Vagina (tissue), 2 donors: ENCODE measurements at places on chromosomes 12 and 14.

GRCh38 chr12:17197971-17198370 lies 592.0 kb upstream of the LMO3 start:
- H3K27ac ChIP-seq = no peak overlapping the region
- H3K4me3 ChIP-seq = no peak overlapping the region
- DNase-seq = no peak
- no peaks in the 10 kb centered on the region for H3K36me3 ChIP-seq
- H3K27me3 ChIP-seq = no peaks in the 10 kb centered on the region

DNA sequence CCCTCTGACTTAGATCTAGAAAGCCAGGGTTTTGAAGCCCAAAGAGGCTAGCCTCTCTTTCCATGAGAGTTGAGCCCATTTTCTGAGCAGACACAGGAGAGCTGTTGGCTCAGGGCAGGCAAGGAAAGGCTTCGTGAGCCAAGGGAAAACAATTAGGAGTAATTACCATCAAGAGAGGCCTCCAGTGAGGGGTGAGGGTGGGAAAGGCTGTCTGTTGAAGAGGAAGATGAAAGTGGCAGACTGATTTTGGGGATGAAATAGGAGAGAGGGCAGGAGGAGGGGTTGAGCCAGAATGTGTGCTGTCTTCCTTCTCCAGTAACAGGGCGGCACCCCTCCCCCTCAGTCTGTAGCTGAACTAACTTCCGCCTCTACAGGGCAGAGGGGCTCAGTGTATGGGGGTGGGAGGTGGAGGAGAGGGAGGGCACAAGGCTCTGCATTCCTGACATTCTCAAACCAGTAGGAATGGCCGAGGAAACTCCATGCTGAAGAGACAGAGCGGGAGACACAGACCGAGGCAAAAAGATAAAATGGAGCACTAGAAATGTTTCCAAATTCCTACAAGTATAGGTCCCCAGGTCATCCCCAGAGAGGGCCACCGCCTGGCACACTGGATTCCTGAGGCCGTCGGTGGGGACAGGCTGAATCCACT lies 33.1 kb upstream of the COL2A1 start:
- H3K4me3 ChIP-seq = no peak overlapping the region
- no peaks in the 10 kb centered on the region for H3K27me3 ChIP-seq
- no peaks in the 10 kb centered on the region for H3K4me1 ChIP-seq
- no peak for DNase-seq

- DNase-seq = no peak
- H3K4me1 ChIP-seq = no peaks in the 10 kb centered on the region
- H3K27ac ChIP-seq = no peak overlapping the region
- H3K4me3 ChIP-seq = no peak overlapping the region
- H3K36me3 ChIP-seq = no peaks in the 10 kb centered on the region
These were observed 252.4 kb upstream of the TBX3 start for GRCh38 chr12:114936148-114937079.

GRCh38 chr12:67918441-67918840 lies 70.8 kb upstream of the IFNG-AS1 start:
- H3K36me3 ChIP-seq = no peaks in the 10 kb centered on the region
- H3K27me3 ChIP-seq = no peaks in the 10 kb centered on the region
- H3K4me1 ChIP-seq = no peaks in the 10 kb centered on the region
- no peak overlapping the region for H3K27ac ChIP-seq
- H3K4me3 ChIP-seq = no peak overlapping the region
- no peak for DNase-seq

DNA sequence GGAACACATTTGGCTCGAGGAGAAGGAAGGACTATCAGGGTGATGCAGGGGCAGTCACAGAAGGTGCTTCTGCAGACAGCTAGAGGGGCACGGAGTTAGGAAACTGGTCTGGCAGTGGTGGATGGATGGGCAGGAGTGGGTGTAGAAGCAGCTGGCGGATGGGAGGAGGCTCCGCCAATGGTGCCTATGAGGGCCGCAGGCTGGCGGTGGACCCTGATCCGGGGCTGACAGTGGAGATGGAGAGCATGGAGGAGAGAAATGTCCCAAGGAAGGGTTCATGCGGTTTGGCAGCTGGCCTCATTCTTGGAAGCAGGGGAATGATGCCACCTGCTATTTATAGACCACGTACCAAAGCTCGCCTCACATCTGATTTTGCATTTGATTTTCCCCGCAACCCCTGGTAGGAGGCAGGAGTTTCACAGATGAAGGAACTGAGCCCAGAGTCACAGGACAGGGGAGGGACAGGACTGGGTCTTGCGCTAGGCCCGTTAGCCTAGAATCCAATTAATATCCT lies 237.1 kb downstream of the FOXN3 start:
- H3K4me1 ChIP-seq = peaks cover 16% of the 10 kb centered on the region
- no peak for DNase-seq
- H3K4me3 ChIP-seq = no peak overlapping the region

DNA sequence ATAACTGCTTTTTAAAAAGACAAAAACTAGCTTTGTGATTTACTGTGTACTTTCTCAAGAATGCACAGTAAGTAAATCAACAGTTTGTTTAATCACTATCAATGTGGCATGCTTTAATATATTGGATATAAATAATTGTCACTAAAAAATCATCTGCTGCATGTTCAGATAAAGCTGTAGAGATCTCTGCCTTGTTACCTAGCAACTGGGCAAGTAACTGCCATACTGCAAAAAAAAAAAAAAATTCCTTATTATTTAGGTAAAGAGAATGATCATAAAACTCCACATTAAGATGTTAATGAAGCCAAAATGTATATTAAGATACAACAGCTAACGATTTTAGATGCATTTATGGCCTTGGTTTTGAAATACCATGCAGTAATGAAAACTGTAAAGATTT lies 237.4 kb downstream of the APAF1 start:
- H3K36me3 ChIP-seq = no peaks in the 10 kb centered on the region
- no peak for DNase-seq
- H3K27ac ChIP-seq = no peak overlapping the region
- no peak overlapping the region for H3K4me3 ChIP-seq
- H3K27me3 ChIP-seq = no peaks in the 10 kb centered on the region

DNA sequence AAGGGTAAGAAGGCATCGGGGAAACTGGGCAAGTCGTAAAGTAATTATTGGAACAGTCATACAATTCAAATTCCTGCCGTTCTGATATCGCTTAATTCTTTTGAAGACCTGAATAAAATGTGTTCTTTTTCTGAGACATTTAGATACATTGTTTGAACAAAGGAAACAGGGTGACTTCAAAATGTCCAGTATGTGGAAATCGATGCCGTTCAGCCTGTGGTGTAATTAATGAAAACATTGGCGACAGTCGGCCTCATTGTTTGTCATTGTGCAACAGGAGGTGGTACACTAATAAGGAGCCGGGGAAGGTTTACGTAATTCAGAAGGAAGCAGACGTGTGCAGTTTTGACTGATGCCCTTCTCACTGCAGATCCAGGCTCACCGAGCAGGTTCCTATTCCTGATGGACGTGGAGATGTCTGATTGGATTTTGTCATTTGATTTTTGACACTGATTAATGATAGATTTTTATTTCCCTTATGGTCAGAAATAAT lies 92.7 kb downstream of the BORCS5 start:
- no peaks in the 10 kb centered on the region for H3K36me3 ChIP-seq
- DNase-seq = no peak
- H3K4me3 ChIP-seq = no peak overlapping the region
- peaks cover 12% of the 10 kb centered on the region for H3K4me1 ChIP-seq

GRCh38 chr12:5295151-5295550 lies 136.8 kb upstream of the NTF3 start:
- H3K27me3 ChIP-seq = no peaks in the 10 kb centered on the region
- H3K36me3 ChIP-seq = no peaks in the 10 kb centered on the region
- DNase-seq = no peak
- H3K27ac ChIP-seq = no peak overlapping the region
- no peaks in the 10 kb centered on the region for H3K4me1 ChIP-seq
- H3K4me3 ChIP-seq = no peak overlapping the region

DNA sequence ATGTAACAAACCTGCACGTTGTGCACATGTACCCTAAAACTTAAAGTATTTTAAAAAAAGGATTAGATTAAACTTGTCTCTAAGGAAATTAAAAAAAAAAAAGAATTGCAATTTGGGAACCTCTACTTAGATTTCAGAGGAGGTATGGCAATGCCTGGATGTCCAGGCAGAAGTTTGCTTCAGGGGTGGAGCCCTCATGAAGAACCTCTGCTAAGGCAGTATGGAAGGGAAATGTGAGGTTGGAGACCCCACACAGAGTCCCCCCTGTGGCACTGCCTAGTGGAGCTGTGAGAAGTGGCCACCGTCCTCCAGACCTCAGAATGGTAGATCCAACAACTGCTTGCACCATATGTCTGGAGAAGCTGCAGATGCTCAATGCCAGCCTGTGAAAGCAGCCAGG lies 279.6 kb upstream of the CCDC196 start:
- no peaks in the 10 kb centered on the region for H3K4me1 ChIP-seq
- no peaks in the 10 kb centered on the region for H3K27me3 ChIP-seq
- no peaks in the 10 kb centered on the region for H3K36me3 ChIP-seq
- H3K27ac ChIP-seq = no peak overlapping the region
- no peak for DNase-seq

DNA sequence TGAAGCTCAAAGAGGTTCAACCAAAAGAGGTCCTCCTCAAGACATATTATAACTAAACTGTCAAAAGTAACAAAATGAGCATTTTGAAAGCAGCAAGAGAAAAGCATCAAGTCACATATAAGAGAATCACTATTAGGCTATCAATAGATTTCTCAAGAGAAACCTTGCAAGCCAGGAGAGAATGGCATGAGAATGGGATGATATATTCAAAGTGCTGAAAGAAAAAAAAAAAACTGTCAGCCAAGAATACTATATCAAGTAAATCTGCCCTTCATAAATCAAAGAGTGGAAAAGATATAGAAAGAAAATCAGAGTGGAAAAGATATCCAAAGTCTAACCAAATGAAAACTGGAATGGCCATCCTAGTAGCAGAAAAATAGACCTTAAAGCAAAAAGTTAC lies 39.3 kb upstream of the TSPAN11 start:
- DNase-seq = no peak
- no peaks in the 10 kb centered on the region for H3K4me1 ChIP-seq
- no peaks in the 10 kb centered on the region for H3K27me3 ChIP-seq
- no peak overlapping the region for H3K27ac ChIP-seq
- H3K36me3 ChIP-seq = no peaks in the 10 kb centered on the region
- H3K4me3 ChIP-seq = no peak overlapping the region

- H3K27me3 ChIP-seq = no peaks in the 10 kb centered on the region
- no peaks in the 10 kb centered on the region for H3K4me1 ChIP-seq
- no peak overlapping the region for H3K27ac ChIP-seq
- no peak overlapping the region for H3K4me3 ChIP-seq
- no peak for DNase-seq
- H3K36me3 ChIP-seq = no peaks in the 10 kb centered on the region
These were observed 92.3 kb upstream of the FERMT2 start for GRCh38 chr14:53043027-53043581.

GRCh38 chr14:104545942-104546501 lies 33.5 kb upstream of the C14orf180 start:
- no peak overlapping the region for H3K4me3 ChIP-seq
- peaks cover 10% of the 10 kb centered on the region for H3K4me1 ChIP-seq
- no peaks in the 10 kb centered on the region for H3K27me3 ChIP-seq
